Stimulated activated CD8-positive, alpha-beta memory T cell treated with anti-CD3 and anti-CD28 coated beads, Interleukin-7, amount 100 ng/mL, for 4 hours (primary cell): ENCODE measurements at places on chromosomes 12 and 14.

DNA sequence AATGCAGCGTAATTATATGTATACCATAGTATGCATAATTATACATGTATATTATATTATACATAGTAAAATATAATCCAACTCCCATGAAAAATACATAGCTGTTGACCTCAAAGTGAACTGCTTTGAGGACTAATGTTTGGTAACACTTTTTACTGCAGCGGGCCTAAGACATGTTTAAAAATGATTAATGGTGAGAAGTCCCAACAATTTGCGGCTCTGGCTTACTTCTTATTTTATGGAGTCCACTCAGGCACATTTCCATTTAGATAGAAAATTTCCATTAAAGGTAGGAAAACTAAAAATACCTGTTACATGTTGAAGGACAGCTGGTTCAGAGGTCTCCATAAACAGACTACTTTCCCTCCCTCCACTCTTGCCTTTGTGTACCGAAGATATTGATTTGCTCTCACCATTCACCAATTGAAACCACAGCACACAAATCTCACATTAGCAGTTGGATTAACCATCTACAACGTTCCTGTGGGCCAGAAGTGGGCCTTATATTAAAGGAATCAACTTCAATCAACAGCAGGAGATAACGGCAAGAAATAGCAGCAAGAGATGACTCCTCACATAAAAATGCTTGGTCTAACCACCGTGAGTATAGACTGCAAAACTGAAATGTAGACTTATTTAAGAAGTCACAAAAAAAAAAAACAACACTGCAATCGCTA, 14.1 kb upstream of the NT5DC3 start:
- DNase-seq, result no peak

GRCh38 chr12:19044891-19045290, 84.6 kb upstream of the PLEKHA5 start:
- DNase-seq, result no peak

GRCh38 chr14:47833011-47833410, 157.6 kb upstream of the MDGA2 start:
- no peak for DNase-seq

GRCh38 chr12:64737539-64737938, 21.7 kb downstream of the GNS start:
- DNase-seq, result no peak

DNA sequence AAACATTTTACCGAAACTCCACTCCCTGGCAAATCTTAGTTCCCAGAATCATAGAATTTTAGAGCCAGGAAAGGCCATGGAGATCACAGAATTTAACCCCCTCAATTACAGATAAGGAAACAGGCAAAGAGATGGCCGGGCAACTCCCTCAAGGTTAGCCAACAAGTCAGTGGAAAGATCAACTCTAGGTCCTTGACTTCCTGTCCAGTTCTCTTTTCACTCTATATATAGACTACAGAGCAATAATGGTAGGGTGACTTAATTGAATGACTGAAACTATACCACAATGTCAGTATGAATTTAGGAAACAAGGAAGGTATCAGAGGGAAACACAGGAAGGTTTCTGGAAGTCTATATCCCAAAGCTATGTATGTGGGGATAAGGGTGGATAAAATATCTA, 11.6 kb downstream of the OXA1L start:
- DNase-seq, result no peak

DNA sequence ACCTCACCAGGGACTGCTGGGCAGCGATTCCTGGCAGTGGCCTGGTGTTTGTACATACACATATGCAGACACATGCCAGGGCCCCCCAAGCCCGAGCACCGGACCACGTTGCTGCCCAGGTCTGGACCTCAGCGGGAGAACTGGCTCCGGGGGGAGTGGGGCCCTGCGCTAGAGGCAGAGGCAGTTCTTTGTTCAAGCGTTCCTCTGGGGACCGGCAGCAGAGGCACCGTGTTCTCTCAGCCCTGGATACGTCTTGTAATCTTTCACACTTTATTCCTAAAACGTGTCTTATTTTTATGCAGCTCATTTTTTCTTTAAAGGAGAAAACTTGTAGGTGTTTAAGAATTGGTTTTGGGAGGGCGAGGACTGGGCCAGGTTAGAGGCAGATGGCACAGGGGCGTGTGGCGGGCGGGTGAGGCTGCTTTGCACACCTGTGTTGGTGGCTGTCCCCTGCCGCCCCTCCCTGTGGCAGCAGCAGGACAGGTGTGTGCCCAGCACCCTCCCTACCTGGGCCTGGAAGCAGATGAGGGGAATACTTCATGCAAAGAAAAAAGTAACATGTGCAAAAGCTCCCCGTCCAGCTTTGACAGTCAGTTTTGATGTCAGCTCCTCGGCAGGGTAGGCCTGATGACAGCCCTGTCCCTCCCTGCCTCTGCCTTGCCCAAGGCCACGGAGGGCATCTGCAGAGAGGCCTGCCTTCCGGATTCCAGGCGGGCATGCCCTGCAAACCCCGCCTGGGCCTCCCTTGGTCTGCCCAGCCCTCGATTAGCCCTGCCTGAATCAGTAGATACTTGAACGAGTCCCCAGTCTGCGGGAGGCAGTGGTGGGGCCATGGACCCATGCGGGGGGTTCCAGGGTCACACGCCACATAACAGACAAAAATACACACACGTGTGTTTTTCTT, 7.0 kb upstream of the PUS1 start:
- DNase-seq, result no peak

DNA sequence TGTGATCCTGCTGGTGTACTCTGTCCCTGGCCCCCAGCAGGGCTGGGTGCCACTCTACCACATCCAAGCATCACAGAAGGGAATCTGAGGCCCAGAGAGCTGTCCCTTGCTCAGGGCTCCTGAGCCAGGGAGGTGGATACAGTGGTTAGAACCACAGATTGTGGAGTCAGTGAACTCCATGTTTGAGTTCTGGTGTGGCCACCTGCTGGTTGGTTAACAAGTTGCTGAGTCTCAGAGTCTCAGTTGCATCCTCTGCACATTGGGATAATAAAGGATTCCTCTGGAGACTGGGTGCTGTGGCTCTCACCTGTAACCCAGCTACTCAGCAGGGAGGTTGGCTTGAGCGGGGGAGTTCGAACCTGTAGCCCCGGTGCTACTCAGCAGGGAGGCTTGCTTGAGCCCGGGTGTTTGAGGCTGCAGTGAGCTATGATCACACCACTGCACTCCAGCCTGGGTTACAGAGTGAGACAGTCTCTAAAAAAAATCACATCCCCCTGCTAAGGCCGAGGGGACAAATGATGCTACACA, 39.4 kb downstream of the MVK start:
- no peak for DNase-seq

DNA sequence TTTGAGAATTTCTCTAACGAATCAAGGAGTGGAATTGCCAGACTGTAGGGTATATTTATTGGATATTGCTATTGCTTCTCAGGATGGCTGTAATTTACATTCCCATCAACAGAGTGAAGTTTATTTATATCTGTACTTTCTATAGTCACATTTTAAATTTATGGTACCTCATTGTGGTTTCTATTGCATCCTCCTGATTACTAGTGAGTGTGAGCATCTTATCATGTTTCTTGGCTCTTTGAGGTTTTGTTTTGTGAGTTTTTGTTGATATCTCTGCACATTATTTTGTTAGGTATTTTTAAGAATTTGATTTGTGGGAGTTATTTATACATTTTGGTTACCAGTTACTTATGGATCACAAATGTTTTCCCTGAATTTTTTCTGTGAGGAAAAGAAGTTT, 13.9 kb downstream of the DNM1L start:
- DNase-seq, result no peak

DNA sequence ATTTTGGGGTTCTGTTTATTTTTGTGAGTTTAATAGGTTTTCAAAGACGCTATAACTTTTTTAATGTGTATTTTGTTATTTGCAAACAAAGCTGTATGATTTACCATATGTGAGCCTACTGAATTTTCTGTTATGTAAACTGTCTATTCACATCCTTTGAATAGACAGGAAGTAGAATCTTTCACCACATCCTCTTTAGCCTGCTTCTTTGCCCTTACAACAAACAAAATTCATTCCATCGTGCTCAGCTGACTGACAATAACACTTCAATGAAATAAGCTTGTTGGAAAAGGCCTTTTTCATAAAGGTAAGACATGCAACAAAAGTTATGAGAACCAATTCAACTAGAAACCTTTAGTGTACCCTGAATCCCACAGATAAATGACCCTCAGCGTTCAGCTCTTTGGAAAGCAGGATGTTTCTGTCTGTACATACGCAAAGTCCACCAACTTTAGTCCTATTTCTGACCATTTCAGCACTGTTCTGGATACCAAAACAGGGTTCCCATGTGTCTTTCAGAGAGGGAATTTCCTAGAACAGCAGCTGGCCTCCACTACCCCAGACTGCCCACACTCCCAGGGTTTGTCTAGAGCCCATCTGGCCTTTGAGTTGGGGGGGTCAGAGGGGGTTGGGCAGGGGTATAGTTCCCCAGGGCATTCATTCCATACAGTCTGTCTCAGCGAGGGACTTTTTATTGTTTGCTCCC, 71.3 kb downstream of the DUSP6 start:
- DNase-seq, result no peak

- no peak for DNase-seq
Observed at GRCh38 chr12:76264611-76265012, 83.6 kb downstream of the BBS10 start.

- DNase-seq, result no peak
Observed at GRCh38 chr12:40158592-40159111, 52.8 kb upstream of the SLC2A13 start.

- DNase-seq, result no peak
Observed at GRCh38 chr12:132451836-132452195, 38.1 kb upstream of the FBRSL1 start.
